CD4-positive, alpha-beta T cell (primary cell): ENCODE measurements at places on chromosomes 6 and 20.

DNA sequence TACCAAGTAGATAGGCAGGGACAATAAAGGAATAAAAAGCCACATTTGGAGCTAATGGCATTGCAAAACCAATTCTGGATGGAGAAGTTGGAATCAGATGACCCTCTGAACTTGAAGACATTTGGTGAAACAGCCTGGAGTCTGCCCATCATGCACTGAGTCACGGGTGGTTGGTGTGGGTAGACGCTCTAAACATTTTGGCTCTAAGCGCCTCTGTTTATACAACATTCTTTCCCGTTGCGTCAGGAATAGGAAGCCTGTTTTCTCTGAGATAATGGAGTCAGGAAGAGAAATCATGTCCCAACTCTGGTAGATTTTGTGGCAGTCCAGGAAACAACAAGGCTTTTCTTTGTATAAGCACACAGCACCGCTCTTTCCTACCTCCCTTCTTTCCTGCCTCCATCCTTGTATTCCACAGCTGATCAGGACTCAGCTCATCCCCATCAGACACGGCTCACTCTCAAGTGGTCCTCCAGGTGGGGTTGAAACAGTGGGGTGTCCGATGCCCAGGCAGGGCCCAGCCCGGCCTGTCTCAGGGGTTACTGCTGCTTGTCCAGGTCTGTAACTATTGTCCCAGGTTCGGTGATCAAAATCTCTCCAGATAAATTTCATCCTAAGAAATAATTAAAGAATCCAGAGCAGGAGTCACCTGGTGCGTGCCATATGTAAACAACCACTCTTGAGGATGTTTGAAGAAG is 12.1 kb upstream of the RAMACL start:
- DNase-seq, result no peak

DNA sequence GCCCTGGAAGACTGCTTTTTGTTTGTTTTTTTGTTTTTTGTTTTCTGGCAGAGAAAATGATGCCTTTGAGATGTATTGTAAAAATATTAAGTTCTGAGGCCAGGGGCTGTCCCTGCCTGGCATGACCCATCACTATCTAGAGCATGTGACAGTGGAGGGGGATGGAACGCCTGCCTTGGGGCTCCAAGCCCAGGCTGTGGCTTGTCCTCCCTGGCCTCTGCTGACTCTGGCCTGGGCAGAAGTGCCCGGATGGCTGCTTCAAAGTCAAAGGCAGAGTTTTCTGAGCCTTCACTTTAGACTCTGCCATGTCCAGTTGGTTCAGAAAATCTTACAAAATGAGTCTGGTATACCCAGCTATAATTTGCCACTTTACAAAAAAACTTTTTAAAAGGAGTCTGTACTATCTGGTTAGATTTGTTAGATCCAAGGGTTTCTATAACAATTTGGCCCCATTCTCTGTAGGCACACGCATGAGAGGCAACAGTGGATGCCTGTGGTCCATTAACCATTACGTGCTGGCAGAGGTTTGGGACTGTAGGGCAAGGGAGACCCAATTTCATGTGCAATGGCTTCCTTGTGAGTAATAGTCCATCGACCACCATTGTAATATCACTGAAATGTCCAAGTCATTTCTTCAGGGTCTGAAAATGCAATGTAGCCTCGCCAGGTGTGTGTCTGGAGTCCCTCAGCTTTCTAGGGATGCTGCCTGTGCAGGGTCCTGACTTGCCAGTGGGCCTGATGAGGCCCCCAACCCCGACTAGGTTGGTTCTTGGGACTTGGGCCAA is 8.3 kb downstream of the PPP1R3G start:
- no peak for DNase-seq

- DNase-seq, result no peak
Measured at GRCh38 chr20:58084966-58085365, 143.5 kb downstream of the ANKRD60 start.

DNA sequence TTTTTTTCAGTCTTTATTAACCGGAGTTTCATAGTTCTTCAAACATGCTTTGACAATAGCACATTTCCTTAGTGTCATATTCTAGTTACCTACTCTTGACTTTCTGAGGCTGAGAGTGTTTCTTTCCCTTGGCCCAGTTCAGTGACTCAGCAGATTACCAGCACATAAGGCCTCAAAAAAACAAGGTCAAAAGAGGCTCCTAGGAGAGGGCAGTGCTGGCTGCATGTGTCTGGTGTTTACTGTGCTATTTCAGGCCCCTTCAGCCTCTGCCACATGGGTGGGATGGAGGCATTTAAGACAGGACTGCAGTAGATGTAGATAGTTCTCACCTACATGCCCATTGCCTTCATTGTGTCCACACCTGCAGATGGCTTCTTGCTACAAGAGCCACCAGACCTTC is 198.2 kb upstream of the SSTR4 start:
- no peak for DNase-seq

- DNase-seq, result no peak
Measured at GRCh38 chr20:19875376-19876221, 117.5 kb downstream of the RIN2 start.

- DNase-seq, result no peak
Measured at GRCh38 chr20:49675368-49676151, 38.1 kb downstream of the B4GALT5 start.

DNA sequence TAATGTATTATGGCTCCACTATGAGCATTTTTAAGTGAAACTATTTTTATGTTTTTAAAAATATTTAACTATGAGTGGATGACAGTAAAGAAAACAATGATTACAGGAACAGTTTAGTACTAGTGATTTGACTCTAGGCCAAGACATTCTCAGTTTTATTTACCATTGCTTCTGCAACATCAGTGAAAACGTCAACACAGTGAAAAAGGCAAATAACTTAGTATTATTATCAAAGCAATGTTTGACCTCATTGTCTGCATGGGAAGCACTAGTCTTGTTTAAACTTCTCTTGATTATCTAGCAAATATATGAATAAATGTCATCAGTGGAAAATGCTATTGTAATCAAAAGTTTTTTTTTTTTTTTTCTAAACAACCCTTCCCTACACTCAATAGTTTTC is 165.0 kb downstream of the HTR1B start:
- DNase-seq, result no peak

DNA sequence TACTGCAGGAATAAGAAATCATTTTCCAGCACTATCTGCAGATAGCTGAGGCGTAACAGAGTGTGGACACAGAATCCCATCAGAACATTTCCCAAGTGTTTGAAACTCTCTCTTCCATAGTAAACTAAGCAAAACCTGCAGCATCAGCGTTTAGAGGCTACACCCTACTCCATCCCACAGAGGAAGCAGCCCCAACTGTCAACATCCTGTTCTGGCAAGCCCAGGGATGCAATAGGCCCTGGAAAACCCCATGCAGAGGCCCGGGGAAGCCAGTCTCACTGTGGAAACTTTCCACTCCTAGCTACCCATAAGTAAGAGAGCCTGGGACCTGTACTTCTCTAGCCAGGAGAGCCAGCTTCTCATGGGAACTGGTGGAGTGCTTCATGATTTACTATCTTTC is 129.4 kb downstream of the LY86 start:
- DNase-seq, result no peak

DNA sequence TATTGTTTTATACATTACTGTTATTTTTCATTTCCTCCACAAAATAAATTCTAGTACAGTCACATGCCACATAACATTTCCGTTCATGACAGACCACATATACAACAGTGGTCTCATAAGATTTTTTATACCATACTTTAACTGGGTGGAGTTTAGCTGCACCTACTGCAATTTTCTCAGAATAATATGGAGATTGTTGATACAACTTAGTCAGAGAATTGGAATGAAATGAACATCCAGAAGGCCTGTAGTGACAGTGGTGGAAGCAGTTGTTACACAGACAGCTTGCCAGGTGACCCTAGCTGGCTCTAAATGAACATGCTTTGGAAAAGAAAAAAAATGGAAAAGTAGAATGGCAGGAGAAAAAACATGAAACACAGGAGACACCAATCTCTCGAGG is 183.2 kb upstream of the TCF21 start:
- DNase-seq, result no peak

DNA sequence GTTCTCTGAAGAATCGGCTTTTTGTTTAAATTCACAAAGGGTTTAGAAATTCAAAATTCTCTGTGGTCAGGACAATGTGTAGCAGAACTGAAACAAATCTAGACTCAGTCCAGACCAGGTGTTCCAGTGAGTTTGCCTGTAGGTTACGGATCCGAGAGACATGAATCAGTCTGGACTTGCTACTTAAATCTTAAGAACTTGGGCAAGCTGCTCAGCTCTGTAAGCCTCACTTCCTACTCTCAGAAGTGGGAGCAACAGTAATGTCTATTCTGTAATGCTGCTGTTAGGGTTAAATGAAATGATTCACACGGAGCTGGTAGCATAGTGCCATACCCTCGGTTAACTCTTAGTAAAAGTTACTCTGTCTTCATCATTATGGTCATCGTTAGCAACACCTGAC is 37.7 kb downstream of the HECA start:
- DNase-seq, result no peak

GRCh38 chr6:118134206-118134605 is 227.1 kb downstream of the SLC35F1 start:
- DNase-seq, result no peak

DNA sequence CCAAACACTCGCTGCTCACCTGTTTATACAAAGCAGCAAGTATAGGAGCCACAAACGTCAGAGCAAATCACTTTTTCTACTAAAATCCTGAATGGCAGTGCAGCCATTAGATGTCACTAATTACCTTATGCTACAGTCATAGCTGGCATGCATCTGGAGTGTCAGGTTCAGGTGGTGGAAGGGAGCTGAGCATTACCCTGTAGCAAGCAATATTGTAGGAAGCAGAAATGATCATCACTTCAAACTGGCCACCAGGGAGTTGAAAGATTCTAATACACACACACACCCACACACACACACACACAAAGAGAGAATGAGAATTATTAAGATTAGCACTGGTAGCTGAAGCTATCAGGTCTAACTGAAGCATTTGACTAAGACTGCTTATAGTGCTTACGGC is 75.8 kb downstream of the EFHC1 start:
- DNase-seq, result no peak

- no peak for DNase-seq
Measured at GRCh38 chr6:4607793-4608192, 168.4 kb upstream of the CDYL start.

GRCh38 chr6:43680308-43681200 is 7.0 kb downstream of the MRPS18A start:
- no peak for DNase-seq

GRCh38 chr6:21299216-21299615 is 294.3 kb upstream of the SOX4 start:
- DNase-seq, result no peak

- no peak for DNase-seq
Measured at GRCh38 chr6:156630613-156631302, 146.4 kb upstream of the ARID1B start.

GRCh38 chr20:14597206-14597715 is 259.8 kb upstream of the FLRT3 start:
- no peak for DNase-seq

DNA sequence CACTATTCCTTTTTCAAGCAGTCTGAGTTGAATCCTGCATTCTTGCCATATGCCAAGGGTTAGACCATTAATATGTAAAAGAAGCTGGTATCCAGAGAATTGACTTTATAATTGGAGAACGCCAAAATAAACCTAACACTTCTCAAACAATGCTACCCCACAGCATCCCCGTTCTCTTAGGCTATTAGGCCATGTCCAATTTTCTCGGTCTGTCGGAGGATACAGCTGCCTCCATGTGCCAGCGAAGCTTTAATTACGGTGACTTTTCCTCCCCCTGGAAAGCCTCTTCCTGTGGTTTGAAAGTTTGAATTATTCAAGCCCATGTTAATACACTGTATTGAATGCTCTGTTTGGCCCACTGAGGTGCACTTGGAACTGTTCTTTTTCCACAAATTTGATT is 60.5 kb downstream of the HS3ST5 start:
- DNase-seq, result no peak

- no peak for DNase-seq
Measured at GRCh38 chr6:60867548-60867947, 1418.5 kb downstream of the KHDRBS2 start.

DNA sequence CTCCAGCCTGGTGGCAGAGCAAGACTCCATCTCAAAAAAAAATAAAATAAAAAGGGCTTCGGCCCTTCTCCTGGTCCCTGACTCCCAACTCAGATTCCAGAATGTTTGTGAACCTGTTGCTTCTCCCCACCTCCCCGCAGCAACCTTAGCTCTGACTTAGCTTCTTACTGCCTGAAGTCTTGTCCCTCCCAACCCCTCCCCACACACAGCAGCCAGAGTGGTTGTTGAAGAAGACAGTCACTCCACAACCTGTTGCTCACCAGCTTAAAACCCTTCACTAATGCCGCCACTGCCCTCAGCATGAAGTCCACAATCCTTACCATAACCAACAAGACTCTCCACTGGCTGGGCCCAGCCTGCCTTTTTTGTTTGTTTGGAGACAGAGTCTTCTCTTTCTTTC is 6.5 kb upstream of the PTPRT start:
- no peak for DNase-seq

- DNase-seq, result no peak
Measured at GRCh38 chr20:699811-700338, 24.3 kb upstream of the SCRT2 start.

- DNase-seq, result no peak
Measured at GRCh38 chr6:137968901-137969300, 101.8 kb downstream of the TNFAIP3 start.

DNA sequence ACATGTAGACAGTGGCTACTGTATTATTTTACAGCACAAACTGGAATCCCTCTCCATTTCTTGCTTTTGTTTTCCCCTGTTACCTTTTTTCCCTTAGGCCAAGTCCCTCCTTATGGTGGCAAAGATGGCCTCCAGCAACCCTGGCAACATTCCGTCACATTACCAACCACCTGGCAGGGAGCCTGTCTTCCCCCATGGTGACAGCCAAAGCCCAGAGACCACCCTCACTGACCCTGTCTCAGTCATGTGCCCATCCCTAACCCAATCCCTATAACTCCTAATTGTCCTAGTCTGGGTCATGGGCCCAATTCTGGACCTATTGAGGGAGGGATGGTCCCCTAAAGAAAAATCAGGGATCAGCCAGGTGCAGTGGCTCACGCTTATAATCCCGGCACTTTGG is 27.6 kb downstream of the PARD6B start:
- DNase-seq, result no peak

- DNase-seq, result no peak
Measured at GRCh38 chr6:146090474-146090873, 61.6 kb downstream of the GRM1 start.

DNA sequence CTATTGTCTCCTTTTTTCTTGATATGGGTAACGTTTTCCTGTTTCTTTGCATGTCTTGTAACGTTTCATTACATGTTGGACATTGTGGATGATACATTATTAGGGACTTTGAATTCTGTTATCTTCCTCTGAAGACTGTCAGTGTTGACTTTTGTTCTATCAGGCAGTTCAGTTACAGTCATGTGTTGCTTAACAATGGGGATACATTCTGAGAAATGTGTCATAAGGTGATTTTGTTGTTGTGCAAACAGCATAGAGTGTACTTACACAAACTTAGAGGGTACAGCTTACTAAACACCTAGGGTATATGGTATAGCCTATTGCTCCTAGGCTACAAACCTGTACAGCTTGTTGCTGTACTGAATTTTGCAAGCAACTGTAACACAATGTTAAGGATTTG is 64.7 kb downstream of the AK9 start:
- no peak for DNase-seq

GRCh38 chr6:21371676-21372171 is 221.8 kb upstream of the SOX4 start:
- no peak for DNase-seq
